RPMI7951 (cell line): ENCODE measurements at places on chromosomes 1 and 21. TPM values are rescaled to one million over a fixed set of nuclear protein-coding genes. Genes with fewer than 3 reads are reported as not detected.

KIF17 gene
- total RNA-seq = not detected in 2 replicates

PLOD1 gene
- total RNA-seq = 395 and 413 TPM in 2 replicates

EVI5 gene
- 11.8 and 12.6 TPM in 2 replicates for total RNA-seq

PLA2G4A gene
- 5.6 and 6.7 TPM in 2 replicates for total RNA-seq

PTPN7 gene
- total RNA-seq = not detected in 2 replicates

MEX3A gene
- 2.1 and 2.4 TPM in 2 replicates for total RNA-seq

CYYR1 gene
- total RNA-seq = not detected in 2 replicates

CFAP141 gene
- not detected in 2 replicates for total RNA-seq

KCNC4 gene
- total RNA-seq = 0.84 and 2.0 TPM in 2 replicates

UMODL1 gene
- not detected in 2 replicates for total RNA-seq

OPRD1 gene
- 0.96 and 1.5 TPM in 2 replicates for total RNA-seq

OR2AK2 gene
- not detected in 2 replicates for total RNA-seq

PTCH2 gene
- under 0.01 and 0.12 TPM in 2 replicates for total RNA-seq

EGLN1 gene
- total RNA-seq = 34.2 and 40.1 TPM in 2 replicates

APOBEC4 gene
- not detected in 2 replicates for total RNA-seq

TSTD1 gene
- 0.48 TPM in 1 of 2 replicates, not detected in the other for total RNA-seq

CFAP107 gene
- total RNA-seq = not detected in 2 replicates

RGS8 gene
- under 0.01 and 0.10 TPM in 2 replicates for total RNA-seq

RPE65 gene
- not detected in 2 replicates for total RNA-seq
